Left ventricle myocardium superior (tissue), 1 donor: ENCODE measurements at places on chromosomes 2 and 18.

DNA sequence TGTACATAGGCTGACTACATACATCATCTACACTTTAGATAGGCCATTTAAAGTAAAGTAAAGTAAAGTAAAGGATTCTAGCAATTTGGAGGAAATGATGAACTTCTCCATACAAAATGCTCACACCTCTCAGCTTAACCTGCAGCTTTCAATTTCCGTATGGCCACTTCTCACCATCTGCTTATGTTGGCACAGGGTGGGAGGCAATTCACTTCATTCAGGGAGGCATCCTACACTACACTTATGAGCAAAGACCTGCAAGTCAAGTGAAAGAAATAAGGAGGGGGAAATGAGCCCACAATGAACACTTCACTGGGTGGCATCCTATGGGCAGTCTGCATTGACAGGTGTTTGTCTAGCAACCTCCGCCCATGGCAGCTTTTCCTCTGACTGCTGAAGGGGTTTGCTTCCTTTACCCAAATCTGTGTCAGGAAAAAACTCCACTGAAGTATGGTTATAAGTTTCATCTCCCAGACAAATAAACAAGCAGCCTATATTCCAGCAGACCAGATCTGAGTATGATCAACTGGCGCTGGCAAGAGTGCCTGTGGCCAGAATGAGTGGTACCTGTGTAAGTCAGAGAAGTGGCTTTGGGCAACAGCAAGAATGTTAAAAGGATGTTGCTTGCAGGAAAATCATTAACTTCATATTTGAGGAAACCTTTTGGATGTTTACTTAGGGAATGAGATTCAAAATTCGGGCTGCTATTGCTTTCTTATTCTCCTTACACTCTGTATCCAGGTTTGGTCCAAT, 449.1 kb downstream of the TGIF1 start:
- DNase-seq: no peak

GRCh38 chr2:204583773-204584172, 38.5 kb downstream of the PARD3B start:
- DNase-seq: no peak

DNA sequence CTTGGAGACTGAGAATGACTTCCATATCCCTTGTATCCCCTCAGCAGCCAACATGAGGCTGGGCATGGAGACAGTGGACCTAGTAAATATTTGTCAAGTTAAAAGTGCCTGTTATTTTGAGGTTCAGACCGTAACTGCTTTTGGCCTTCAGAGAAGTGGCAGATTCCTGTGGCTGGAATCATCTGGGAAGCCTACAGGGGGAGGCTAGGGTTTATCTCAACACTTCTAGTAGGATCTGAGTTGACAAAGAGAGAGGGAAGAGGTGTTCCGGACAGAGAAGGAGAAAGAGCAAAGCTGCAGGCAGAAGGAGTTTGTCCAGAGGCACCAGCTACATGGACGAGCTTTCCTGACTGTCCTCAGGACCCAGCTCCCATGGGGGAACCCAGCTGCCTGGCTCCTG, 27.0 kb downstream of the SLC14A2 start:
- no peak for DNase-seq

- DNase-seq: no peak
Measured at GRCh38 chr2:170514140-170514539, 201.0 kb upstream of the SP5 start.

- DNase-seq: no peak
Measured at GRCh38 chr2:160719116-160719515, 225.5 kb upstream of the RBMS1 start.

GRCh38 chr2:124832521-124832920, 807.4 kb downstream of the CNTNAP5 start:
- DNase-seq: no peak

DNA sequence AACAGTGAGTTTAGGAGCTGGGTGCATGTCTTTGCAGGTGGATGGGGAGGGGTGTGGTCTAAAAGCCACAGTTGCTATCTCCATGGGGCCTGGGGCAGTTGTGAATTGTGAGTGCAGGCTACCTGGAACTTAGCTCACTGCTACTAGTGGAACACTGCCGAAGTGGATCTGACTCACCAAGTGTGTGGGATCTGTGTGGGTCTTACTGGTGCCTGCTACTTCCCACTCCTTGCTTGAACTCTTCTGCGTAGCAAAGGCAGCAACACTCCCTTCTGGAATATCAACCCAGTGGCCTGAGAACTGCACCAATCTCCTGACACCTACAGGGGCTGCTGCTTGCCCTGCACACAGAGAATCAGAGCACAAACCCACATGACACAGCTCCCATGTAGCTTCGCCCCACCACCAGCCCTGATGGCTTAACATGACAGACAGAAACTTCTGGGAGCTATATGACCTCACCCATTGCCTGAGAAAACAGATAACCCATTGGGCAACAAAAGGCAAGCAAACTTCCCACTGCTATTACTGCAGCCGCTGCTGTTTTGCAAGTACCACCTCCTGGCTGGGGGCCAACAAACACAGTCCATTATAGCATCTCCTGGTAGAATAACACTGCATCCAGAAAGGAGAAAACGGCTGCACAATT, 455.1 kb upstream of the DDX18 start:
- no peak for DNase-seq

- DNase-seq: no peak
Measured at GRCh38 chr18:26976206-26976605, 110.7 kb upstream of the AQP4 start.

- DNase-seq: no peak
Measured at GRCh38 chr2:145807554-145807953, 1287.6 kb upstream of the ZEB2 start.

DNA sequence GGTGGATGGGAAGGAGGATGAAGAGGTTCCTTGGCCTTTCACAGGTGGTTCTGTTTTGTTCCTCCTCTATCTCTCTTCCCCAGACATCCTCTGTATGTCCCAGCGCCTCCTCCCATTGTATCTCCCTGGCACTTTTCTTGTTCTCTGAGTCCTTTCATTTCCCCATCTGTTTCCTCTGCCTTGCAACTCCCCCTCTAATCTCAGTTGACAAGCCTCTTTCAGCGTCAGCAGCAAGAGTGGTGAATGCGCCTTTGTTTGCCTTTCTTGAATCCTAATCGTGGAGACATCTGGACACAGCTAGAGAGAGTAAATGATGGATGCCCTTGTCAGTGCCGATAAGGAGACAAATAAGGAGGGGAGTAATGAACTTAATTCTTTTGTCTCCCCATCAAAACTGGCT, 167.0 kb downstream of the NDUFA10 start:
- DNase-seq: no peak

DNA sequence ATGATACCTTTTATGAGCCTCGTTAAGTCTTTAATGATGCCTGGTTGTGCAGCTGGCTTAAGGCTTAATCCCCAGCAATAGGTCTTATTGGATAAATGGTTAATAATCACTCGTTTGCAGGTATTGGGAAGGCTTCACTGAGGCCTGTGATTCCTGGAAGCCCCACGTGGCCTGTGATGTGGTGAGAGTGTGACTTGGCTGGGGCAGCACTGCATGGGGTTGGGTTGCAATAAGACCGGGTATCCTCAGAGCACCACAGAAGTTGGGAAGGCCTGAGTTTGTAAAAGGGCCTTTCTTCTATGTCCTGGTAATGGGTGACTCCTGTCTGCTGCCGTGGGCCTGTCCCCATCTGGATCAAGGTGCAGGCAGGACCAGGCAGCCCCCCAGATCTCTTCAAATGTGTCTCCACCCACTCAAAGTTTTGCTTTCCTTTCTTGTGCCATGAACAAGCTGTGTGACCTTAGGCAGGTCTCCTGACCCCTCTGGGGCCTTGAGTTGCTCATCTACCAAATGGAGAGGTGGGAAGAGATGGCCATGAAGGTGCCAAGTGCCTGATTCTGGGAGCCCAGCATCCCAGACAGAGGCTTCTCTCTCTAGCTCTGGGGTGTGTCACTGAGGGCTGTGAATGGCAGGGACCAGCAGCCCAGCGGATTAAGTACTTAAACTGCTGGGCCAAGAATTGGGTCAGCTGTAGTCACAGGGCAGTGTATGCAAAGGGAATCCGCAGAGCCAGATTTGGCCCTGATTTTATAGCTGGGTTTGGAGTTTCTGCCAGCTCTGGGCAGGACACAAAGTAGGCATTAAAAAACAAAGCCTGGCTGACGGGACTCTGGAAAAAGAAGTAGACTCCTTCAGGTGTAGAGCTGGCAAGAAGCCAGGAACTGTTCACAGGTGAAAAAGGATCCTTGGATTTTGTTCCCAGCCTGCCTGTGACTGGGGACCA, 24.4 kb downstream of the LBH start:
- no peak for DNase-seq

DNA sequence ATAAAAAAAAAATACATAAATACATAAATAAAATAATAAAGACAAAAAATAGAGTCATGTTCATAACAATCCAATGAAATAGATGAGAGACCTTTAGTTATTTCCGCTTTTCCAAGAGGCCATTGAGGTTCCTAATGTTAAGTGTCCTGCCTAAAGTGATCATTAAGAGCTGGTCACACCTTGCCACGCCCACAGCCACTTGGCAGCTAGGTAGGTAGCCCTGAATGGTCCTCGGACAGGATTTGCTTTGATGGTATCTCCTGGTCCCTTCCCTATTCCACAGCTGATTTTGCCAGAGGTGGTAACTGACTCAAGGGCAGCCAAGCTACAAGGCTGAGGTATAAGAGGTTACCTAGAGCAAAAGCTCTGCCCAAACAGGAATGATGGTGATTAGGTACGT, 24.5 kb upstream of the TANC1 start:
- DNase-seq: no peak

GRCh38 chr18:3605954-3606443, 156.0 kb downstream of the TGIF1 start:
- no peak for DNase-seq

DNA sequence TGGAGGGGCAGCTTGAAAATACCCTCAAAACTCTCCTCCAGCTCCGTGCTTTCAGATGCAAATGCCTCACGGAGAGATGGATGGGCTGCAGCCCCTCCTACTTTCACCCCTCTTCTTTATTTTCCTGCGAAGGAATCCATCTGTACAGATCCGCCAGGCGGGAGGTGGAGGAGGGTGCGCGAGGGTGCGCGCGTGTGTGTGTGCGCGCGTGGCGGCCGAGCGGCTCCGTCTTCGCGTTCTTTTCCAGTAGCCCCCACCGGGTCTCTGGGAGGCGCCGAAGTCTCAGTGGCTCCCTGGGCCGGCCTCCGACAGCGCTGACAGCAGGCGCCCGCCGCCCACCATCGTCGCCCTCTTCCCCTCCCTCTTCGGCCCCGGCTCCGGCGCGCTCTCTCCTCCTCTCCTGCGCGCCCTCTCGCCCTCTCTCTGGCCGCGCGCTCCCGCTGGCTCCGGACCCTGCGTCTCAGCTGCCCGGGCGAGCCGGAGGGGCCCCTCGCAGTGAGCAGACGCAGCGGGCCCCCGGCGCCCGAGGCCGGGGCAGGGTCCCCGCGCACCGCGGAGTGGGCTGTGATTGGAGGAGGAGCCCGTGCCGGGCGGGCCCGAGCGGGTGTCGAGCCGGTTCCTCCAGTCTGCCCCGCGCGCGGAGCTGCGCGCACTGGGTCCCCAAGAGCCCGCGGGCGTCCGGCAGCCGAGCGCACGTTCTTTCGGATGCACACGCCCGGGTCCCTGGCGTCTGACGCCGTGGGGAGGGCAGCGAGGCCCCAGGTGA, at the start of gene CDH7:
TSS of gene CDH7 (plus strand) at position 624 of the 766 bp plus-strand sequence. CDS start 11,831 bp downstream, outside the sequence.
- DNase-seq: no peak

- no peak for DNase-seq
Measured at GRCh38 chr2:120385355-120386127, 39.6 kb downstream of the INHBB start.

DNA sequence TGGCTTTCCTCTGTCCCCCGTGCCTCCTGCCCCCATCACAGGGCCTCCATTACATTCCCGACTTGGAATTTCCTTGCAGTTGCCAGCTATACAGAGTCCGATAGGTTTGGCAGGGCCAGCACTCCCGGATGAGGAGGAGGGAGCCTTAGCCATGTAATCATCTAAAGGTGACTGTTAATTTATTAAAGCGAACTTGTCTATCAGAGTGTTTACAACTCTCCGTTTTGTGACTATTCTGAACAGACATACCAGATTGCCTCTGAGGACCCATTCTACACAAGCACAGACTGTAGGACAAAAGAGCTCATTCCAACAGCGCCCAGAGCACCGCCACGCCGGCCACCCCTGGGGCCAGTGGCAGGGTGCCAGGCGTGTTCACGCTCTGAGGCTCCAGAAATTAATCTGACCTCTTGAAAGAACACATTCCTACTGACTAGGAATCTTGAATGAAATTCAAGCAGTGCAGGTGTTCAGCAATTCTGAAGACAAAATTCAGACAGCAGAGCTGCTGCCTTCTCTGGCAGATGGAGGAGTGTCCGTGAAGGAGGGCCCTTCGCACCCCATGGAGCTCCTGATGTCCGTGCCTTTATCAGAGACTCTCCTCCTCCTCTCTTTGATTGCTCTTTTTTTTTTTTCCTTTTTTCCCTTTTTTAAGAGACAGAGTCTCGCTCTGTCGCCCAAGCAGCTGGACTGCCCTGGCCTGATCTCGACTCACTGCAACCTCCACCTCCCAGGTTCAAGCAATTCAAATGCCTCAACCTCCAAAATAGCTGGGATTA, 58.1 kb upstream of the RALBP1 start:
- peak; percentile 68 for DNase-seq

GRCh38 chr2:75607988-75608683, 38.4 kb upstream of the MRPL19 start:
- DNase-seq: no peak

GRCh38 chr18:8763611-8764010, 58.3 kb downstream of the MTCL1 start:
- no peak for DNase-seq

DNA sequence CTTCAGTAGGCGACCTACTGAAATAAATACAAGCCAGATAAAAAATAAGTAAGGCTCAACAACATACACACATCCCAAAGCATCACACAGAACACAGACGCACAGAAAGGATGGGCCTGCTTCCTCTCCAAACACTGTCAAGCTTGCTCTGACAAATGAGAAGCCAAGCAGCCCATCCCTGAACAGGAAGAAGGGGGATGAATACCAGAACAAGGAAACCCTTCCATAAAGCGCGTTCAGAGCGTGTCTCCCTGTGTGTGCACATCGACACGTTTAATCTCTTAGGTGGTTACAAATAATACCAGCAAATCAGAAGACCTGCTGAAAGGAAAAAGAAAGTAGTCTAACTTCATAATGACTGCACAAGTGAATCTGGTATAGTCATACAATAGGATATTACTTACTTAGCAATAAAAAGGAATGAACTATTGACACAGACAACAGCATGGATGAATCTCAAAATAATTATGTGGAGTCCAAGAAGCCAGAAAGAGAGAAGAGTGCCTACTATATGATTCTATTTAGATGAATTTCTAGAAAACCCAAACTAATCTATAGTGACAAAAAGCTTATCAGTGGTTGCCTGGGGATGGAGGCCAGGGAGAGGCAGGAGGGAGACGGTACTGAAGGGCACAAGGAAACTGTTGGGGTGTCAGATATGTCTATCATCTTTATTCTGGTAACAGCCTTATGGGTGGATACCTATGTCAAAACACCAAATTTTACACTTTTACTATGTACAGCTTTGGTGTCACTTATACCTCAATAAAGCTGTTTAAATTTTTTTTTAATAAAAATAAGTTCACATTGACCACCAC, 26.8 kb downstream of the MBOAT2 start:
- DNase-seq: no peak
